ENCODE measurements at places on chromosomes 2 and 18. TPM values are rescaled to one million over a fixed set of nuclear protein-coding genes. Genes with fewer than 3 reads are reported as not detected.

MC2R gene
- total RNA-seq, result not detected

GRCh38 chr2:16687955-16688354 lies 22.3 kb upstream of the CYRIA start:
- no peak for DNase-seq

- DNase-seq, result no peak
These were observed 3.8 kb upstream of the LTBP1 start for GRCh38 chr2:32942793-32943485.

DNA sequence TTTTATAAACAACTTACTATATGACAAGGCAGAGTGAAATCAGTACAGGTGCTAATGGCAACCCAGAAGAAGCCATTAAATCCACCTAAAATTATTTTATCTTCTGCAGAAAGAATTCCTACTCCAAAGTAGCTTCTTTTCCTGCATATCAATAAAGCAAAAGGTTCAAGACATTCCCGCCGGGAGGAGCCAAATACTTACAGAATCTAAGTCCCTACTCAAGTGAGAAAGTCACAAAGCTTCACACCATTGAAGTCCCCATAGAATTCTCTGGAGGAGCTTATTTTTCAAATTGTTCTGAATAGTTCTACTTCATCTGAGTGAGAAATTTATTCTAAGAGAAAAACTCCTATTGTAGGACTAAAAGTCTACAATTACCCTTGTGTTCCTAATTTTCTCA lies 233.7 kb upstream of the HNRNPA3 start:
- DNase-seq, result no peak

Data from kidney (tissue), 22 donors.